ENCODE measurements at places on chromosomes 6 and 20.

- DNase-seq: no peak
Measured at GRCh38 chr6:32445321-32445854, 5.7 kb downstream of the HLA-DRA start.

DNA sequence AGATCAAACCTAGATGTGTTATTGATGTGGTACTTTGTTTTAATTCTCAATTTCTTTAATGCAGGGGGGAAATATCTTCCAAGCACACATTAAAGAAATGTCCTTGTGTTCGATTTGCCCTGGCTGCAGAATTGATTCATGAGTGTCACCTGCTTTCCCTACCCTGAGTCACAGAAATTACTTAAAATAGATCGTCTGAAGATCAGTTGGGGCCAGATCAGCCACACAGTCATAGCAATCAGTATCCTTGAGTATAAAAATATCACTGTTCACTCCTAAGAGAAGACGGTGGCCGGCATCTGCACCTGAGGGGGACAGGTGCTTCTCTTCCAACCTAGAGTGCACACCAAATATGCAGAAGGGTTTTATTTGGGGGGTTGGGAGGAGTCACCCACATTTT is 115.2 kb upstream of the RIN2 start:
- DNase-seq: no peak

- no peak for DNase-seq
Measured at GRCh38 chr6:99645986-99646385, 39.4 kb downstream of the PRDM13 start.

- DNase-seq: no peak
Measured at GRCh38 chr6:28522594-28523240, 3.0 kb upstream of the GPX5 start.

- peak; percentile 73 for DNase-seq
Measured at GRCh38 chr6:84137051-84137375, 90.4 kb downstream of the CEP162 start.

DNA sequence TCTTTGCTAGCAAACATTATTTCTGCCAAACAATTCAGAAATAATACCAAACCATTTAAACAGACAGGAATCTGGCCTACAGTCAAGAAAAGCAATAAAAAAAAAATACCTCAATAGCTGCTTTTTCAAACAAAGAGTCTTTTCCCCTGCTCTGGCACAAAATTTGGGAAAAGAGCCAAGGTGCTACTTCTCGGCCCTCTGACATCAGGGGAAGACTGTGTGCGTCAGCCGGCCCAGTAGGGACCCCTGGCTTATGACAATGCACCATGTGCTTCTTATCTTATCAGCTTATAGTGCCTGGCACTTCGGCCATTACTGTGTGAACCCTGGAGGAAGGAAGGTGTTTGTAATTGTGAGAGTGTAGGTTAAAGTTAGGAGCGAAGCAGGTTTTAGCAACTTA is 89.4 kb downstream of the PDE10A start:
- peak; percentile 98 for DNase-seq

DNA sequence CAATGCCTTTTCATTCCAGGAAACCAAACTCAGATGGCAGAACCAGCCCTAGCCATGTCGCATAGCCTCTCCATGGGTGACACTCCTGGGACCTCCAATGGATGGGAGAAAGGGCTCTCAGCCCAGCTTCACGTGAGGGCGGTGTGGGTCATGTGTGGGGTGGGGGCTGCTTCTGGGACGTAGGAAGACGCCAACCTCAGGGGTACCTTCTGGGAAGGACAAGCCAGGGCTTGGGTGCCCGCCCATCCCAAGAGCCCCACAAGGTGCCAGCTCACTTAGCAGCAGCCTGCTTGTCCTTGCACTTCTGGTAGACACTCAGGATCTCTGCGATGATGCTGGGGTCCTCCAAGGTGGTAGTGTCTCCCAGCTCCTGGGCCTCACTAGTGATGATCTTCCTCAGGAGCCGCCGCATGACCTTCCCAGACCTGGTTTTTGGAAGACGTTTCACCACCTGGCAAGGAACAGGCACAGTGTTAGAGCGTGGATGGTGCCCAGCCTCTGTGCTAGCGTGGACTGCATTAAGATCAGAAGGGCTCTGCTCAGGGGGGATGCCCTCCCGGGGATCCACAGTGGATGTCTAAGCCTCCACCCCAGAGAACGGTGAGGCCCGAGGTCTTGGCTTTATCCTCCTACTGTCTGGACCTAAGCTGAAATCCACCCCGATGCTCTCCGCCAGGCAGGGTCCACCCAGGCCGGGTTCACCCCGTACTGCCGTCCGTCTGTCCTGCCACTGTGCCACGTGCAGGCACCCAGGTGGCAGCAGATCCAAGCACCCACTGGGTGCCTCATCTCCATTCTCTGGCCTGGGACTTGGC is 15.1 kb upstream of the APMAP start:
- DNase-seq: no peak

DNA sequence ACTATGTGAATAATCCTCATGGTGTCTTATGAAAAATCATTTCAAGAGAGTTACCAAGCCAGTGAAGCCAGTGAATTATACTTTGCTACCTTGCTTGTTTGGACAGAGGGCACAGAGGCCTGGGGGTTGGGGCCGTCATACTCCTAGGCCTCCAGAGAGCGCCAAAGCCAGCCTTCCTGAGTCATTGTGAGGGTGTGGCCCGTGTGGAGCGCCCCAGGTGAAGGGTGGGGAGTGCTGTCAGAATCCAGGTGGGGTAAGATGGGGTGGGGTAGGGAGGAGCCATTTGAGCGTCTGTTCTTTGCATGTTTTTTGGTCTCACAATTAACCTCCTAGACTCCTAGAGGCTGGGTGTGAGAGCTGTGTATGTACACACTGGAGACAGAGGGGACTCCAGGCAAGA is 71.1 kb downstream of the PERP start:
- no peak for DNase-seq
